ENCODE measurements at places on chromosomes 2 and 18. TPM values are rescaled to one million over a fixed set of nuclear protein-coding genes. Genes with fewer than 3 reads are reported as not detected.

DNA sequence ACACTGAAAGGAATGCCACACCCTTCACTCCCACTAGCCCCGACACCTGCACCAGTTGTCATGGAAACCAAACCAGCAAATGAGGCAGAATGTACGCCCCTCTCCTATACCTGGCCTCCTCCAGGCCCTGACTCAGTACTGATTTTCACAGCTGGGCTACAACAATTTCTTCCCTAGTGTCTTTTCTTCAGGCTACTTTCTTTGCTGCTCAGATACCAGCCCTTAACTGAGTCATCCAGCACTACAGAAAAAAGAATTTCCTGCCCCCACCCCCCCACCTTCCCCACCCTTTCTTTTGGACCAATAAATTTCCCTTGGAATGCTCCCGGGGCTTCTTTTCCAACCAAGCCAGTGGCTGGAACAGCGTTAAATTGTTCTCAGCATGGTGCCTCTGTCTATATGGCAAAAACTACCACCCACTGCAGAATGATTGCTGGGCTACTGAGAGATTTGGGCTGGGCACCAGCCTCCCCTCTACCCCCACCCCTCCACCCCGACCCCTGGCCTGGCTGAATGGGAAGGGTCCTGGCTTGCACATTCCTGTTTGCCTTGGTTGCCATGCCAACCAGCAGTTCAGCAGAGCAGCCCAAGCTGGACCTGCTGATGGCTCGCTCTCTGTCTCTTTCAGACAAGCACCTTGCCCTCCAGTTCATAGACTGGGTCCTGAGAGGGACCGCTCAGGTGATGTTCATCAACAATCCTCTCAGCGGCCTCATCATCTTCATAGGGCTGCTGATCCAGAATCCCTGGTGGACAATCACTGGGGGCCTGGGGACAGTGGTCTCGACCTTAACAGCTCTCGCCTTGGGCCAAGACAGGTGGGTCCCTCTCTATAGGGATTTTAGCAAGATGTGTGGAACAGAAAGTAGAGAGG, 11.3 kb downstream of the SLC14A2 start:
- no peak for DNase-seq

DNA sequence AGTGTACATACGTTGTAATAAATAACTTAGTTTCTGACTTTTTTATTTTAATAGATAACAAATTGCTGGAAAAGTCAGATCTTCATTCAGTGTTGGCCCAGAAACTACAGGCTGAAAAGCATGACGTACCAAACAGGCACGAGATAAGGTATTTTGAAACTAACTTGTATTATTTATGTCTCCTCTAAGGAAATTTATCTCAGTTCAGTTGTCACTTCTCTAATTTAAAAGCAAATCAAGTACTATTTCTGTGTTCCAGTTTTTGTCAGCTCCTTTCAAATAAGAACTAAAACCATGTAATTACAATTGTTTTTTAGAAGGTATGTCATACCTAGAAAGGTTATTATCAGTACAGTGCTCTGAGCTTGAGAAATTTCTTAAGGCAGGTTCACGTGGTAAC, 4.6 kb downstream of the ATG16L1 start:
- DNase-seq: no peak

DYSF gene
- polyA plus RNA-seq: 29.8 TPM

GRCh38 chr2:112144966-112145365, 6.8 kb downstream of the FBLN7 start:
- no peak for DNase-seq

DNA sequence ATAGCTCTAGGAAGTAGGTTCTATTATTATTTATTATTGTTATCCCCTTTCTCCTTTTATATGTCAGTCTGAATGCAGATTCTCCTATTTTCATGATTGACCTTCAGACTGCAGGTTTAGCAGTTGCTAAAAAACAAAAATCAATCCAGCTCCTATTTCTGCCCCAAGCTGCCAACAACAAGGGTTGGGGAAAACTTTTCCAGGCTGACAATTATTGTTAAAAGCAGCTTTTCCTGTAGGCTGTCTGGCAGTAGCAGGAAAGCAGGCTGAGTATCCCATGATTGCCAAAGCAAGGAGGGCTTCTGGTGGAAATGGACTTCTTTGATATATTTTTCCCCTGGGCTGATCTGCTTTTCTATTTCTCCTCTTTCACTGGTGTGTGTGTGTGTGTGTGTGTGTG, 78.0 kb upstream of the CTLA4 start:
- no peak for DNase-seq

DNA sequence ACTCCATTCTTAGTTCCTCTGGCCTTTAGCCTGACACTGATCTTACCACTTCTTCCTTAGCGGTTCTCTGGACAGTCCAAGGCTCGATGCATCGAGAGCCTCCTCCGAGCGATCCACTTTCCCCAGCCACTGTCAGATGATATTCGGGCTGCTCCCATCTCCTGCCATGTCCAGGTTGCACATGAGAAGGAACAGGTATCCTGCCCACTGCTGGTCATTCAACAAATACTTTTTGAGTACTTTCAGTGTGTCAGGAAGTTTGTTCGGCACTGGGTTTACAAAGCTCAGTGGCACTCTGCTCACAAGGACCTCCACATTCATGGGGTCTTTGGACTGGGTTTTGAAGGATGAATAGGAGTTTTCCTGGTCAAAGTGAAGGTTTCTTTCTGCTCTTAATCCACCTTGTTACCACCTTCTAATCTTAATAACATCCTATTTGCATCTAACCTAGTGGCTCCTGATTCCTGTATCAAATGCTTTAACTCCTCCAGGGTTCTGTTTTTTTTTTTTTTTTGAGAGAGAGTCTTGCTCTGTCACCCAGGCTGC, 25.8 kb downstream of the GCKR start:
- DNase-seq: no peak

SERPINB7 gene
- not detected for polyA plus RNA-seq

DNA sequence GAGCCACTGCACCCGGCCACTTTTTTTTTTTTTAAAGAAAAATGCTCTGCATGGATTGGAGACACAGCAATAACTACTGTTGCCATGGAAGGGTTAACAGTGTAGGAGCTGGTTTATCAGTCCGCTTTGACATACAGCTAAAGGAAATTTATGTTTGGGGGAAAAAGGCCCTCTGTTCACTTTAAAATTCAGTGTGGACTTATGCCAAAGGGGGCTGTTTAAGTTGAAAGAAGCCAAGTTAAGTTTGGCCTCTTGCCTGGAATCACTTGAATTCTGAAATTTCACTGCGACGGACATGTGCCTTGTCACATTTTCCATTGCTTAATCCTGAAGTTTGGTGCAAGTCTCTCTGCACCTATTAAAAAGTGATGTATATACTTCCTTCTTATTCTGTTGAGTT, 3.1 kb downstream of the KCNE4 start:
- peak; percentile 66 for DNase-seq

GRCh38 chr2:54052825-54053718, 62.3 kb upstream of the ACYP2 start:
- no peak for DNase-seq

DNA sequence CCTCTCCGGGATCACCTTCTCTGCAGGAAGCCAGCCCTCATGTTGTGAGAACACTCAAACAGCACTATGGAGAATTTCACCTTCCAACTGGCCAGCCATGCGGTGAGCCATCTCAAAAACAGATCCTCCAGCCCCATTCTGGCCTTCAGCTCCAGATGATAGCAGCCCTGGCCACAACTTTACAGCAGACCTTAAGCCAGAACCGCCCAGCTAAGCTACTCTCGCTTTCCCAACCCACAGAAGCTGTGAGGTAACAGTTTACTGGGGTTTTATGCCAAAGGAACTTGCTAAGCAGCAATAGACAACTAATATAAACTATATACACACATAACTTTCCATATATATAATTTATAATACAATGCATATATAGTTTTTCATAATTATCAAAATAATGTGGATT, 11.6 kb upstream of the PTPN4 start:
- no peak for DNase-seq

DNA sequence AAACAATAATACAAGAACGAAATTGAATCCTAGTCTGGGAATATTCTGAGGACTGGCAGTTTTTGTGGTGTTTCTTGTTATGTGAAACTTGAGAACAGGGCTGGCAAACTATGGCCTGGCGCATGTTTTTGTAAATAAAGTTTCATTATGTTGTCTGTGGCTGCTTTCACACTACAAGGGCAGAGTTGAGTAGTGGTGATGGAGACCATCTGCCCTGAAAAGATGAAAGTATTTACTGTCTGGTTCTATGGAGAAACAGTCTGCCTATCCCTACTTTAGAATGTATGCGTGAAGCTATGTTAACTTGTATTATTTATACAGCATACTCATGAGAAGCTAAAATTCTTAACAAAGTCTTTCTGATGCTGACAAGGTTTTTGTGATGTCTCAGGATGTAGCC, 351.9 kb downstream of the LRRTM1 start:
- no peak for DNase-seq

CABLES1 gene
- 1.3 TPM for polyA plus RNA-seq

SCG2 gene
- polyA plus RNA-seq: 0.07 TPM

PFN4 gene
- 2.3 TPM for polyA plus RNA-seq

DNA sequence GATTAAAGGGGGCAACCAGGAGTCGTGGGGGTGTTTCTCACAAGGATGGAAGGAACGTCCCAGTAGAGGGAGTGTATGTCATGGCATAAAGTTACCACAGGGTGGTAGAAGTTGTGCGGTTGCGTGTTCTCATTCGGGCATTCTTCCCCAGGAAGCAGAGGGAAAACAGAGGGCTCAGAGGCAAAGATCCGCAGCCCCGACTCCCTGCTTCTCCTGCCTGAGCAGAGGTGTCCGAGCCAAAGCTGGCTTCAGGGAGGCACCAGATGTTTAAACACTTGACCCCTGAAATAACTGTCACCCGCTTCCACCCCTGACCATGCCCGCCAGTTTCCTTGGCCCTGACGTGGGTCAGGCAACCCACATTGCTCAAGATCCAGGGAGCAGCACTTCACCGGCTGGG, 83.7 kb downstream of the EN1 start:
- DNase-seq: no peak

DNA sequence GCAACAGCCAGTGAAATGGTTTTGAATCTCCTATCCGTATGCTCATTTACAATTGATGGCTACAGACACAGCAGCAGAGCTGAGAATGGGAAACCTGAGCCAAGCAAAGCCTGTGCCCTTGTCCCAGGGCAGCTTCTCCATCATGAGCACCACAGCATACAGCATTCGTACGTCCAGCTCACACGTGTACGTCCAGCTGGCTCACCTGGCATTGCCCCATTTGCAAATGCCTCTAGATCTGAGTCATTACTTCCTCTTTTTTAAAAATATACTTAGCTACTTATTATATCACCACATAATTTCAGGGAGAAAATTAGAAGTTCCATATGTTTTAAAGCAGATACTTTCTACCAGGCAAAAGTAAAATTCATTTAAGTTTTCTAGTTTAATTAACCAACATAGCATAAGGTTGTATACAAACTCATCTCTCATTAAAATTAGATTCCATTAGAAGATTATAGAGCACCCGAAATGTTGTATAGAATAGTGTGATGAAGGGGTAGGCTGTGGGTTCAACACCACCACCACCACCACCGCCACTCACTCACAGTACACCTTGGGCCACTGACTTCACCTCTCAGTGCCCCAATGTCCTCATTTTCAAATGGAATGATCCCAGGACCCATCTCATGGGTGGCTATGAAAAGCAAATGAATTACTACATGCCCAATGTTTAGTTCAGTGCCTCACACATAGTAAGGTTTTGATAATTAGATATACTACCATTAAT, 31.4 kb upstream of the TMEM177 start:
- no peak for DNase-seq

GRCh38 chr2:21761361-21761760, 637.6 kb downstream of the TDRD15 start:
- no peak for DNase-seq

NEU2 gene
- polyA plus RNA-seq: not detected

GREB1L gene
- 0.54 TPM for polyA plus RNA-seq

- no peak for DNase-seq
Measured at GRCh38 chr18:44589693-44590355, 90.9 kb upstream of the SETBP1 start.

- no peak for DNase-seq
Measured at GRCh38 chr2:123839326-123839725, 185.8 kb upstream of the CNTNAP5 start.

DSG1 gene
- polyA plus RNA-seq: under 0.01 TPM

TXNDC2 gene
- polyA plus RNA-seq: 0.04 TPM

CKAP2L gene
- polyA plus RNA-seq: 0.03 TPM

ROCK1 gene
- polyA plus RNA-seq: 19.6 TPM

DNA sequence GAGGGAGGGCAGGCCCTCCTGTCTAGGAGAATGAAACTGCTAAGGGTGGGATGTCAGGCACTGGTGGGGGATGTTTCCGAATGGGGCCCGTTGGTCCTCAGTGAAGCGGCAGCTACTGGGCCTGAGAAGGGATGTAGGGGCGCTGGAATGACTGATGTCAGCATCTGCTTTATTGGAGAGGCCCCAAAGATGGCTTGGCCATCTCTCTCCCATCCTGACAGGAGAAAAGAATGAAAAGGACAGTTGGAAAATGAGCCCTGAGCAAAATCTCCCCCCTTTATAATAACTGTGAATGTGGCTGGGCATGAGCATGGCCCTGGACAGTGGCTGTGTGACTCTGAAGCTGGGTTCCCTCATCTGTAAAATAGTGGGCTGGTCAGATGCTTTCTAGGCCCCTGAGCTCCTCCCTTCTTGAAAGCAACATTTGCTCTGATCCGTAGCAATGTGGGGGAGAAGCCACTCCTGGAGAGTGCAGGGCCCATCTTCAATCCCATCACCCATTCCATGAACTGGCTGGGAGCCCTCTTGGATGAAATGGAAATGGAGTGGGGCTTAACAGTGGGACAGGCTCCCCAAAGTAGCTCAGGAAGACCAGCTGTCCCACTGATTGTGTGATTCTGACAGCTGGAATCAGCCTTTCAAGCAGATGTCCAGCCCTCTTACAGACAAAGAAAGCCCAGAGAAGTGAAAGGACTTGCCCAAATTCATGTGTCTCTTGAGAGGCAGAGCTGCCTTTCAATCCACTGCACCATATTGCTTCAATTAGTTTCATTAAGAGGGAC, 232.7 kb upstream of the SMAD2 start:
- DNase-seq: no peak

- DNase-seq: no peak
Measured at GRCh38 chr2:69185807-69186206, 172.8 kb downstream of the ANTXR1 start.

- no peak for DNase-seq
Measured at GRCh38 chr2:25972049-25972823, 10.1 kb downstream of the KIF3C start.

- DNase-seq: no peak
Measured at GRCh38 chr2:222964376-222965031, 87.5 kb upstream of the KCNE4 start.

GRCh38 chr18:9743200-9744016, 35.3 kb downstream of the RAB31 start:
- no peak for DNase-seq

GRCh38 chr2:177640423-177640822, 247.8 kb downstream of the AGPS start:
- DNase-seq: no peak

- DNase-seq: no peak
Measured at GRCh38 chr18:41617647-41618046, 337.4 kb upstream of the PIK3C3 start.

GRCh38 chr18:44700652-44701051, 20.0 kb downstream of the SETBP1 start:
- no peak for DNase-seq

CXCR1 gene
- polyA plus RNA-seq: 0.10 TPM

Data from heart right ventricle (tissue), 16 donors.